ENCODE measurements at places on chromosomes 7 and 10.

DNA sequence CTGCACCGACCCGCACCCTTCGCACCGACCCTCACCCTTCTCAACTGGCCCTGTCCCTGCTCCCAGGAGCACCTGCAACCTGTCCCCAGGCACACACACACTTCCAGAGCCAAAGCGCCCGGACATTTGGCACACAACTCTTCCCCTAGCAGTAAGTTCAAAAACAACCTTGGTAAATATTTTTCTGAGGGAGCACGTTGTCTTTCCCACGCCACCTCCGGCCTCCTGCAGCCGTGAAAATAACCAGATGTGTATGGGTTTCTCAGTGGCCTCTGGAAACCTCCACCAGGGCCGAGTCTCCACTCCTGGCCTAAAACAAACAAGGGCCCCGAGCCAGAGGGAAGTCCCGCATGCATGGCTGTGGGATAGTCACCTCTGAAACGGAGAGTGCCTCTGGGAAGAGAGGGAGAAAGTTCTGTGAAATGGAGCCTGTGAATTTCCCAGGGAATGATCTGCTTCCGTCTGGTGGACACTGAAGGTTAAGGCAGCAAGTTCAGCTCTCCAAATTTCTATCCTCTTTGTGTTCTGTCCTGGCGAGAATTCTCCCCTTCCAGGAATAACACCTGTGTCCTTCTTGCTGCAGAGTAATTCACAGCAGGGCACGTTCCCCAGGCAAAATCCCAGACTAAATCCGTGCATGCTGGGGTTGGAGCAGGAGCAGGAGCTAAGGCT lies 15.8 kb downstream of the PODXL start:
- no peak for DNase-seq
- H3K27me3 ChIP-seq, result no peaks in the 10 kb centered on the region
- H3K27ac ChIP-seq, result no peak overlapping the region
- H3K36me3 ChIP-seq, result peaks cover 53% of the 10 kb centered on the region

DNA sequence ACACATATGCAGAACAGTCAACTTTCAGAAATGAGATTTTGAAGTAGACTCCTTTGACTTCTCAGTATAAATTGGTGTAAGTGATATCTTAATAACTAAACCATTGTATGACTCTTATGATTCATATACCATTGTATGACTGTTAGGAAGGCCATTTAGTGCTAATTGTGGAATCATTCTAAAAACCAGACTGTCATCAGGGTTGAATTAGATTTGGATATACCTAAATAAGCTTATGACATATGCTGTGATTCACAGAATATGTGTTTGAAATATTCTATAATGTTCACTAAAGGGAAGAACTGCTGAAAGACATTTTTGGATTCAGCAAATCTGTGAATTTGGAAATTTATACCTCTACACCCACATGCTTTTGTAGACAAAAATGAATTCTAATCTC lies 438.1 kb downstream of the MDFIC start:
- no peaks in the 10 kb centered on the region for H3K4me1 ChIP-seq
- DNase-seq, result no peak
- H3K27me3 ChIP-seq, result no peaks in the 10 kb centered on the region
- H3K36me3 ChIP-seq, result no peaks in the 10 kb centered on the region
- H3K27ac ChIP-seq, result no peak overlapping the region
- no peak overlapping the region for H3K4me3 ChIP-seq

DNA sequence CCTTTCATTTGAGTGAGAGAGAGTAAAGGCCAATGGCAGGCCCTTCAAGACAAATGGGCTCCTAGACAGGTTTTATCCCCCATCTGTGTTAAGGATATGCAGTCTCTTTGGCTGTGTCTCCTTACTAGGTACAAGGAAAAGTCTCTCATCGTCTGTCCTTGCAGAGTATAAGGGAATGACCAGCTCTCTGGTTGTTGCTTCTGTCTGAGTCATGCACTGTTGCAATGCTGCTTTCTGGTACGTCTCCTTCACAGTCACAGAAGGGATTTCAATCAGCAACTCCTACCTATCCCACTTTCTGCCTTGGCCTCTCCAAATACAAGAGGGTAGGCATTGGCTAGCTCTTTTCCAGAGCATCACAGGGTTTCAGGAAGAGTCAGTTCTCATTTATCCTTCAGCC lies 48.1 kb downstream of the CTTNBP2 start:
- no peak for DNase-seq
- H3K4me1 ChIP-seq, result no peaks in the 10 kb centered on the region
- H3K36me3 ChIP-seq, result no peaks in the 10 kb centered on the region
- no peak overlapping the region for H3K4me3 ChIP-seq
- H3K27me3 ChIP-seq, result no peaks in the 10 kb centered on the region

GRCh38 chr7:159167139-159167538 lies 22.5 kb upstream of the VIPR2 start:
- no peak for DNase-seq
- no peak overlapping the region for H3K4me3 ChIP-seq
- H3K4me1 ChIP-seq, result no peaks in the 10 kb centered on the region
- no peak overlapping the region for H3K27ac ChIP-seq

GRCh38 chr7:69122953-69123352 lies 475.3 kb upstream of the AUTS2 start:
- H3K27ac ChIP-seq, result no peak overlapping the region
- no peaks in the 10 kb centered on the region for H3K4me1 ChIP-seq
- no peak overlapping the region for H3K4me3 ChIP-seq
- DNase-seq, result no peak
- H3K36me3 ChIP-seq, result no peaks in the 10 kb centered on the region
- H3K27me3 ChIP-seq, result no peaks in the 10 kb centered on the region

DNA sequence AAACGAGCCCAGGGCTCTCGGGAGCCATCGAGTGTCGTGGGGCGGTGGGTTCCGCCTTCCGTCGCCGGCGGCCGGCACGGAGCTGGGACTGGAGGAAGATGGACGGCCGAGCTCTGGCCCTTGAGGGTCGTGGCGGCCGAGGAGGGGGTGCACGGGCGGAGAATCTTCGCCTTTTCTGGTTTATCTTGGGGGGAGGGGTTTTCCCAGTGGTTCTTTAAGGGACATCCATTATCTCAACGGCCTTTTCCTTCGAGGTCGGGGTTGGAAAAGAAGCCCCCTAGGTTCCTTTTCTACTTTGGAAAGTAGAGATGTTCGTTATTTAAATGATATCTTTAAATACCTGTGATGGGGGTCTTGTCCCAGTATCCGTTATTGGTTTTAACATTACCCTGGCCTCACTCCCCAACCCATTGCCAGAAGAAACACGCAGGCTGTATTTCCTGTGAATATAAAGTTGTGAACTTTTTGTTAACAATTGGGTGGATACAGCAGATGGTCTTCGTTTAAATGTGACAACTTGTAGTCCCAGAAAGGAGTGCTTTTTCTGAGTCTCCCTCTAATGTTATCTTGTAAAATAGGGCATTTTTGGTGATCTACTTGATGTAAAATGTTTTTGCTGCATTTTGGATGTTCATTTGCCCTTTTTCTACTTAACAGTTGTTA lies 765 bp downstream of the CCAR1 start:
- H3K27ac ChIP-seq, result peak overlapping the region; percentile 94
- peaks cover 45% of the 10 kb centered on the region for H3K36me3 ChIP-seq
- peaks cover 2% of the 10 kb centered on the region for H3K4me1 ChIP-seq
- no peaks in the 10 kb centered on the region for H3K27me3 ChIP-seq
- no peak for DNase-seq

- H3K36me3 ChIP-seq, result no peaks in the 10 kb centered on the region
- H3K27me3 ChIP-seq, result no peaks in the 10 kb centered on the region
- no peaks in the 10 kb centered on the region for H3K4me1 ChIP-seq
- H3K4me3 ChIP-seq, result no peak overlapping the region
These were observed 498.0 kb upstream of the CELF2 start for GRCh38 chr10:10519674-10520073.

Data from neuronal stem cell (in vitro differentiated cells).